ENCODE measurements at places on chromosomes 16 and 17. TPM values are rescaled to one million over a fixed set of nuclear protein-coding genes. Genes with fewer than 3 reads are reported as not detected.

GRCh38 chr17:73510981-73511718 lies 133.1 kb downstream of the SDK2 start:
- no peak for DNase-seq

- no peak for DNase-seq
These were observed 180.2 kb upstream of the TBX2 start for GRCh38 chr17:61219460-61219859.

TVP23A gene
- total RNA-seq, result not detected

DNA sequence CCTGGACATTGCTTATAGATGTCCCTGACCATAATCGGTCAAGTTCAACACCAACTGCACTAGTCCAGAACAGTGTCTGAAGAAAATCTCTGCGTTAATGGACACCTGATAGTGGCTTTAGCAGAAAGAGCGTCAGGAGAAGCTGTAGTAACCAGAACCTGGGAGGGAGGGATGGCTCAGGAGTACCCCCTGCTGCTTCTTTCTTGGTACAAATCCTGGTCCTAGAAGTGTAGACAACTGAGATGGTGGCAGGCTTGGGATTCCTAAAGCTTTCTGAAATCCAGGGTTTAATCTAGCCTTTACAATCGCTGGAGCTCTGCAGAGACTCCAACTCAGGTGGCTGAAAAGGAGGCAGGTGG lies 5.4 kb downstream of the MAP3K14 start:
- DNase-seq, result no peak

CLEC18C gene
- 0.47 TPM for total RNA-seq

- no peak for DNase-seq
These were observed 31.1 kb upstream of the SLC6A2 start for GRCh38 chr16:55624696-55625095.

ARL4D gene
- 3.2 TPM for total RNA-seq

GRIN2A gene
- not detected for total RNA-seq

- no peak for DNase-seq
These were observed 7.1 kb downstream of the BCAR1 start for GRCh38 chr16:75244225-75244809.

- DNase-seq, result no peak
These were observed 1.6 kb downstream of the NDUFAF8 start for GRCh38 chr17:81240761-81241160.

- no peak for DNase-seq
These were observed 3.6 kb upstream of the MAP3K14 start for GRCh38 chr17:45320349-45320930.

DNA sequence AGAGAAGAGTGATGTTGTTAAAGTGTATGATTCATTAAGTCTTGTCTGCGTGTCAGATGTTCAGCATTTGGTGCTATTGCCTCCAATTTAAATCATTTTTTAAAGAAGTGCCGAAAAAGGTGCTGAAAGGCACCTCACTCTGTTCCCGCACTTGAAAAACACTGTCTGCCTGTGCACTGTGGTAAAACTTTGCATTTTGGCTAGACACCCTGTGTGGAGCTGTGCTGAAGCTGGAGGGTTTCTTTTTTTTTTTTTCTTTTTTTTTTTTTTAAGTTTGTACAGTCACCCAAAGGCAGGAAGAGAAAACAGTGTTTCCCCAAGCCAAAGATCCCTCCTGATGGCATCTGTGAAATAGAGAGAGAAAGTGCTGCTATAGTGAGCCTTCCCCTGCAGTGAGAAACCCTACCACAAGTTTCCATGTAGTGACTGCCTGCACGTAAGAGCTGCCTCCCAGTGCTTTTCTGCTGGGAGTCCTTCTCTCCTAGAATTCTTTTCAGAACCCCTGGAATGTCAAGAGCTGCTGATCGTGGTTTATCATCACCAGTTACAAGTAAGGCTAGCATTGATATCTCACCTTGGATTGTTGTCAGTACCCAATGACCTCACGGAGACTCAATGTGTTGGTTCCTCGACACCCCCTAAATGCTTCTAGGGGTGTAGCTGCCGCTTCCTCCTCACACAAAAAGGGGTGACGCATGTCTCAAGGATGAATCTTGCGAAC lies 116.0 kb upstream of the SOX9 start:
- DNase-seq, result no peak

GRCh38 chr17:68821860-68822696 lies 133.1 kb downstream of the ABCA8 start:
- no peak for DNase-seq

PROCA1 gene
- total RNA-seq, result 4.4 TPM

GNG13 gene
- total RNA-seq, result not detected

GRCh38 chr16:79312502-79312901 lies 288.0 kb downstream of the MAF start:
- DNase-seq, result no peak

NLRC3 gene
- total RNA-seq, result 21.8 TPM

GRCh38 chr17:72887322-72887721 lies 205.2 kb downstream of the SLC39A11 start:
- DNase-seq, result no peak

ACSF3 gene
- 39.0 TPM for total RNA-seq

DNA sequence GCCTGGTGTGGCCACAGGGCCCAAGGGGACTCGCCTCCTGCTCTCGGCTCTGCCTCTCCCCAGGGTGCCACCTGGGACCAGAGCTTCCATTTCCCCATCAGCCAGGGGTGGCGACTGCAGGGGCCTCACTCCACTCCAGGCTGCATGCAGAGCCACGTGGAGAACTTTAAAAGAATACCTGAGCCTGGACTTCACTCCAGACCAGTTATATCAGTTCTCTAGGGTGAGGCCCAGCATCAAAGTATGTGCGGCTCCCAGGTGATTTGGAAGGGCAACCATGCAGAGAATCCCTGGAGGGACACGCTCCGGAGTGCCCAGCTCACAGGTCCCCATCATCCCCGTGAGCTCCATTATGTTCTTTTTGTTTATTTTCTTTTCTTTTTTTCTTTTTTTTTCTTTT lies 39.8 kb downstream of the KIAA0513 start:
- no peak for DNase-seq

- no peak for DNase-seq
These were observed 82.4 kb downstream of the NDE1 start for GRCh38 chr16:15732416-15732815.

DNA sequence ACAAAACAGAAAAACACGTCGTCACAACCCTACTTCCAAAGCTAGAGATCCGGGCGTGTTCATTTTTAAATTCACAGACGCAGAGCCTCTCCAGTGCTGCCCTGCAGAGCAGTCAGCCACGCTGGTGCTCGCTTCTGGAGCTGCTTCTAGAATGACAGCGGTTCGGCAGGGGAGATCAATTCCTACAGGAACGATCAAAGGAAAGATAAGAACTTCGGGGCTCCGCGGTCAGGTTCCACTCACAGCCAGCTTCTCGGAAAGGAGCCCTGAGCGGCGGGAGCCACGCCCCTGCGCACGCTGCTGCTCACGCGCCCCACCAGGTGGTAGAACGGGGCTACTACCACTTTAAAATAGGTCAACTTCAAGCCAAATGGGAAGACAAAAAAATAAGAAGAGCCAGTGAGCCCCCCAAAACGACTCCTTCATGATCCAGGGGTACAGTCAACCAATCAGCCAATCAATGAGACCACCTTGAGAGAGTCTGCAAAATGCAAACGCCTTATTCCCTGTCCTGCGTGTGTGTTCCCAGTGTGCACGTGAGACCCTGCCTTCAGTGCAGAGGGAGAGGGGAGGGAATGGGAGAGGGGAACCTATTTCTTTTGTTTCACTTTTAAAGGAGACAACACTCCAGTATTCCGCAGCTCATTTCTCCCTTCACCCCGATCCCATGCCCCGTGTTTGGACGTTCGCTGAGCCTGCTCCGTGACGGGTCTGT lies 209.7 kb downstream of the RBFOX3 start:
- DNase-seq, result peak; percentile 59

PRKCB gene
- 109 TPM for total RNA-seq

ANKRD40CL gene
- not detected for total RNA-seq

SARM1 gene
- 40.7 TPM for total RNA-seq

FHOD1 gene
- total RNA-seq, result 119 TPM

NPIPA3 gene
- 2.7 TPM for total RNA-seq

DNA sequence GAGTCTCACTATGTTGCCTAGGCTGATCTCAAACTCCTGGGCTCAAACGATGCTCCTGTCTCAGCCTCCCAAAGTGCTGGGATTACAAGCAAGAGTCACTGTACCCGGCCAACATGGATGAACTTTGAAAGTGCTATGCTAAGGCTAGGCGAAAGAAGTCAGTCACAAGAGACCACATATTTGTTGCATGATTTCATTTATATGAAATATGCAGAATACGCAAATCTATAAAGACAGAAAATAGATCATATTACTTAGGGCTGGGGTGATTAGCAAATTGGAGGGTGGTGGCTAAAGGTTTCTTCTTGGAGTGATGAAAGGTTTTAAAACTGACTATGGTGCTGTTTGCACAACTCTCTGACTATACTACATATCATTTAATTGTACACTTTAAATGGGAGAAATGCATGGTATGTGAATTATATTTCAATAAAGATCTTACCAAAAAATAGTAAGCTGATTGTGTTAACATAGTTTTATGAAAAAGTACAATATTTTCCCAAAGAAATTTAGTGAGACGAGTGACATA lies 1.2 kb upstream of the FLYWCH1 start:
- DNase-seq, result no peak

GRCh38 chr17:30831257-30831656 lies 509 bp upstream of the ATAD5 start:
- no peak for DNase-seq

GRCh38 chr16:18783430-18784341 lies 6.4 kb downstream of the RPS15A start:
- DNase-seq, result no peak

EVPLL gene
- total RNA-seq, result not detected

PRDM7 gene
- total RNA-seq, result not detected

- no peak for DNase-seq
These were observed 112.3 kb downstream of the HS3ST2 start for GRCh38 chr16:22926105-22926751.

ZNF213 gene
- total RNA-seq, result 12.4 TPM

DNA sequence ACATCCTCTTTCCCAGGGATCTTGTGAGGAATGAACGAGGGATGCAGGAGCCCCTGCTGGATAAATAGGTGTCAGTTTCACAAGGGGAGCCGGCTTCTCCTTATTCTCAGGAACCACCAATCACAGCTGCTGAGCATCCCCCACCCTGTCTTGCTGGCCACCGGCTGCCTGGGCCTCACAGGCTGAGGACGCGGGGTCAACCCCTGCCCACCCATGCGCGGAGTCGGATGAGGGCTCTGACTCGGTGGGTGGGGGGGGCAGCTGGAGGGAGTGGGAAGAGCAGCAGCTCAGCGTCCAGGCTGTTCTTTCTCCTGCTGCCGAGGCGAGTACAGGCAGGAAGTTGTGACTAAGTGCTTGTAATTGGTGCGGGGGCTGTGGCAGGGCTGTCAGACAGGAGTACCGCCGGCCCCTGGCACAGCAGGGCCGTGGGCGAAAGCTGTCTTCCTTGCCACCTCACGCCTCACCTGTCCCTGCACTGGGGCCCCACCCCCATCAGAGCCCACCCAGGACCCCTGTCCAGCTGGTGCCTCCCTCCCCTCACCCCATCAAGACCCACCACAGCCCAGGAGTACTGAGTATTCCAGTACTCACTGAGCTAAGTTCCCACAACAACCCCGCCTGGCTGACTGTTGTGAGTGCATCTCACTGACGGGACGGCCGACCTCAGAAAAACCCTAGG lies 11.0 kb upstream of the DPEP1 start:
- peak; percentile 26 for DNase-seq

GRCh38 chr17:20179041-20179440 lies 169.9 kb downstream of the SPECC1 start:
- DNase-seq, result no peak

DNA sequence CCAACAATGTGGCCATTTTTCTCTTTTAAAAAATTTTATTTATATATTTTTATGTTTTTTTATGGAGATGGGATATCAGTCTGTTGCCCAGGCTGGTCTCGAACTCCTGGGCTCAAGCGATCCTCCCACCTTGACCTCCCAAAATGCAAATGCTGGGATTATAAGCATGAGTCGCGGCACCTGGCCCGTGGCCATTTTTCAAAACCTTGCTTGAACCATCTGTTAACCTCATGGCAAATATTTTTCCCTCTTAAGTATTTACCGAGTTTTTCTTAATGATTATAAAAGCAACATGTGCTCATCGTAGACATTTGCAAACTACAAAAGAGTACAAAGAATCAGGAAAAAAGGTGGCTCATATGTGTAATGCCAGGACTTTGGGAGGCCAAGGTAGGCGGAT lies 127.6 kb downstream of the ABCC6 start:
- no peak for DNase-seq

DNA sequence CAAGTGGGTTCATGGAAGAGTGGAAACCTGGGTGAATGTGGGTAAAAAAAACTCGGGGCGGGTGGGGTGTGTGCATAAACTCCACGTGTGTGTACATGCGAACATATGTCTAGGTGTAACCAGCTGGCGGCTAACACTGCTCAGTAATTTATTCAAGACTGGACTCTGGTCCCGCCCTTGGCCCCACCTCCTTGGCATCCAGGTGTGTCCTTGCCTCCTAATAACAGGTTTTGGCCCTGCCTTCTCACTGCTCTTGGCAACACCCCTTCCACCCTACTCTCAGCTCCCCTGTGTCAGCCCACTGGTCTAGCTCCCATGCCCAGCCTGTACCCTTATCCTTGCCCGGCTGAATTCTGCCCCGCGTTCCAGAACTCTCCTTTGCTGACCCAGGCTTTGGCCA lies 8.3 kb downstream of the FLII start:
- DNase-seq, result no peak

SMPD3 gene
- 0.61 TPM for total RNA-seq

SLC13A2 gene
- not detected for total RNA-seq

PABPN1L gene
- total RNA-seq, result not detected

DNA sequence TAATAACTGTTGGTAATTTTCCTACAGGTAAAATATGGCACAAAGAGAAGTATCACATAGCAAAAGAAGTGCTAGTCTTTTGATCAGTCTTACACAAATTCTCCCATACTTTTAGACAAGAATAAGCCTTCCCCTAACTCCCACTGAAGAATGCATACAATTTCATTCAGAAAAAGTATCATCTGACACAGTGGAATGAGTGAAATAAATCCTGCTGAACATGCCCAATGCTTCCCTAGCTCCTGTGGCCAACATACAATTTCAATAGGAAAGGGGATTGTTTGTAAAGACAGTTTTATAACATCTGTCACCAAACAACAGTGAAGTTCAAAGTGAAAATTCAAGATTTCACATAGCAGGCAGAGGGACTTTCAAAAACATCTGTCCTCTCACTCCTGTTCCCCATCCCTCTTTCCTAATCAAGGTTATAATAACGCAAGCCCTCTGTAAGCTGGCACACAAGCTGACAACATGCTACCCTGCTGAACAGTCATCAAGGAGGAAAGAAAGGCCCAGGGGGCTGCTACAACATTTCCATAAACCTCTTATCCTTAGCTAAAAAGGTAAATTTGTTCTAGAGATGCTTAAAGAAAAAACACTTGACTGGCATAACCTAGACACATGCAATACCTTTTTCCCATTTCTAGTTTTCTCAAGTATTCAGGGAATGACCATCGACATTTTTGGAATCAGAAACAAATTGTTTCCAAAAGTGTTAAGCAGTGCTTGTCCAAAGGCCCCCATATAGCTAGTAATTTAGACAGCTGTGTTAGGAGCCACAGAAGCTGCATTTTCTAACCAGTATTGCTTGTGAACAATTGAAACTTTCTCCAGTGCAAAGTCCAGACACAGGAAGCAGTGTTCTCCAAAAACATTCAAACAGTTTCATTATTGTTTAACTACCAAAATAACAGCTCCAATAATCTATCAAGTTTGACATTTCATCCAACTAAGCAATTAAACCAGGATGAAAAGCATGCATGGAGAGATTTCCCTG lies 11.5 kb upstream of the RFFL start:
- DNase-seq, result no peak
